ENCODE measurements at places on chromosomes 16 and 17. TPM values are rescaled to one million over a fixed set of nuclear protein-coding genes. Genes with fewer than 3 reads are reported as not detected.

DNA sequence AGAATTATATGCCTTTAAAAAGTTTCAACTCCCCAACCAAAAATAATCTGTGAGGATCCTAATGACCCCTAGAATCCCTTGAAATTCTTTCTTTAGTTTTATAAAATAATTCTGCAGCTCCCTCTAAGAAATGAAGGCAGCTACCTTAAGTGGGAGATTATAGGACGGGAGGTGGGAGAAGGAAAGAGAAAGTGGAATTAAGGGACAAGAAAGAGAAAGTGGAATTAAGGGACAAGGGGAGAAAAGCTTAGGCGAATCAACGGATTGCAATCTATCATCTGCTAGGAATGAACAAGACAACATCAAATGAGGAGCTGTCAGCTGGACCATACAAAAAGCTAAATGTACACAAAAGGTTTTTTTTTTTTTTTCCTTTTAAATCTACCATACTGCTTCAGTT is 262.0 kb downstream of the ZFHX3 start:
- H3K4me3 ChIP-seq = no peak overlapping the region
- no peaks in the 10 kb centered on the region for H3K4me1 ChIP-seq
- peaks cover 11% of the 10 kb centered on the region for H3K27me3 ChIP-seq
- no peak for DNase-seq

DNA sequence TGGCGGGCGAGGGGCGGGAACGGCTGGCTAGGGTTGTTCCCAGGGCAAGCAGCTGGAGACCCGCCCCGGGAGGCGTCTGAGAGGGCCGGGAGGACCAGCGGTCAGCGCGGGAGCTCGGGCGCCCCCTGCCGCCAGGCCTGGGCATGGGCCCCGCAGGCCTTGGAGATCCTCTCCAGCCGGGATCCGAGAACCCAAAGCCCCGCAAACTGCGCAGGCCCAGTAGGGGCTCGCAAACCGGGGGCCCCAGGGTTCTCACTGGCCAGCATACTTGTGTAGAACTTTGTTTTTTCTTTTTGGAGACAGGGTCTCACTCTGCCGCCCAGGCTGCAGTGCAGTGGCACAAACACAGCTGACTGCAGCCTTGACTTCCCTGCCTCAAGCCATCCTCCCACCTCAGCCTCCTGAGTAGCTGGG is 20.8 kb upstream of the ZNF423 start:
- no peaks in the 10 kb centered on the region for H3K27me3 ChIP-seq
- no peaks in the 10 kb centered on the region for H3K36me3 ChIP-seq
- no peak for DNase-seq
- H3K27ac ChIP-seq = no peak overlapping the region

GRCh38 chr17:7562208-7562605 is 488 bp downstream of the SENP3 start:
- H3K4me3 ChIP-seq = peak overlapping the region; percentile 96
- no peaks in the 10 kb centered on the region for H3K27me3 ChIP-seq
- peaks cover 53% of the 10 kb centered on the region for H3K4me1 ChIP-seq
- peak overlapping the region; percentile 92 for H3K27ac ChIP-seq

- H3K36me3 ChIP-seq = no peaks in the 10 kb centered on the region
- H3K4me3 ChIP-seq = no peak overlapping the region
These were observed 72.6 kb upstream of the CNEP1R1 start for GRCh38 chr16:49952386-49952785.

GRCh38 chr16:73717266-73717974 is 579.2 kb upstream of the PSMD7 start:
- DNase-seq = no peak
- H3K27ac ChIP-seq = no peak overlapping the region
- no peaks in the 10 kb centered on the region for H3K27me3 ChIP-seq
- no peaks in the 10 kb centered on the region for H3K36me3 ChIP-seq

GRCh38 chr17:62968445-62968923 is 2.4 kb downstream of the TANC2 start:
- H3K36me3 ChIP-seq = no peaks in the 10 kb centered on the region
- peak; percentile 67 for DNase-seq
- H3K4me3 ChIP-seq = no peak overlapping the region
- peaks cover 14% of the 10 kb centered on the region for H3K4me1 ChIP-seq

DNA sequence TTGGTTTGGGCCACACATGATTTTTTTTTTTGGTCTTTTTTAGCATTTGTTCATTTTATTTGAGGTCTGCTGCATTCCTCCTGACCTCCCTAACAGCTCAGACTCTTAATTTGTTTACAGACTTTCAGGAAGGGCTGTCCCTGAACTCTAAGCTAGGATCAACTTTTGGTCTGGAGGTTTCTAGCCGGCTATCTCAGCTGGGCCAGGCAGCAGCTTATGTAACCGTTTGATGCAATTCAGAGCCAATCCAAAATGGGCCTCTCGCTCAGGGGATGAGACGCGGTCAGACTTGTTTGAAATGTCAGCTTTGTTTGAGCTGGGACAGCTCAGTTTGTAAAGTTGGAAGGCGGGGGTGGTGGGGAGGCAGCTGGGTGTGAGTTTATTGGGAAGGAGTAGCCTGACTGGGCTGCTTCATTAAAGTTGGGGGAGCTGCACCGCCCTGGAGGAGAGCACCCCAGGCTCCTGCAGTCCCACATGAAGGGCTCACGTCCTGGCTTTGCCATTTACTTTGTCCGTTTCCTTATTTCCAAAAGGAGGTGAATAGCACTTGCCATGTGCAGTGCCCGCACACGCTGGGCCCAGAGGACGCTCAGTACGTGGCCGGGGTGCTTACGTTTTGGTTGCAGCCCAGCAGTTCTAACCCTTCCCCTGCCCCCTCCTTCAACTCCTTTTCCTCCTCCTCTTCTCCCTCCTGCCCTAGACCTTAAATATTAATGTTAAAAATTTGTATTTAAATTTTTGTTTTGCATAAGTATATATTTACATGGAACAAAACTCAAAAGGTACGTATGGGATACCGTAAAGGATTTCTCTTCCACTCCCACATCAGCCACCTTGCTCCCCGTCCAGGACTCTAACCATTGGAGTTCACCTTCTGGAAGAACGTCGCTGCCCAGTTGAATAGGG is 121.2 kb downstream of the SNX29 start:
- no peak overlapping the region for H3K27ac ChIP-seq
- no peaks in the 10 kb centered on the region for H3K4me1 ChIP-seq
- no peak for DNase-seq
- H3K27me3 ChIP-seq = no peaks in the 10 kb centered on the region
- H3K36me3 ChIP-seq = no peaks in the 10 kb centered on the region

GRCh38 chr16:19142939-19143598 is 25.0 kb upstream of the SYT17 start:
- no peaks in the 10 kb centered on the region for H3K27me3 ChIP-seq
- no peaks in the 10 kb centered on the region for H3K4me1 ChIP-seq
- H3K4me3 ChIP-seq = no peak overlapping the region
- H3K27ac ChIP-seq = no peak overlapping the region
- H3K36me3 ChIP-seq = no peaks in the 10 kb centered on the region

DNA sequence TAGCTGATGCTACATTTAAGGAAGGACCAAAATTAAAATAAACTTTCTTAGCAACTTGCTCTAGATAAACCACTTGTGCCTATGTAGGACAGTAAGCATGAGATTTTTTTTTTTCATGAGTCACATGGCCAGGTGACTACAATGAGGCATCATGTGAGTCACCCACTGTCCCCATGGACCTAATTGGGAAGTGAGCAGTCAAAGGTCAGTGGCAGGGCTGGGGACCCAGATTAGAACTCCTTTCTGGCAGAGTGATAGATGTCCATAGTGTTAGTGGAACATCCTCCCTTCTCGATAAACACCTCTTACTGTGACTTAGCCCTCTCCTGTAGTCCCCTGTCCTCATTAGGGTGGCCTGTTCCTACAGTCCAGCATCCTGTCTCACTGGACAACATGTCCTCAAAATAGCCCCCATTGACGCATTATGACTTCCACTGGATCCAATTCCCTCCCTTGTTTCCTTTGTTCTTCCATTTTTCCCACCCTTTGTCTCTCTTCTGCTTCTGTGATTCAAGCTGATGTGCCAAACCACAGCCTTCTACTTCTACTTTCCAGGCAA is 12.4 kb downstream of the ITGB3 start:
- no peak overlapping the region for H3K27ac ChIP-seq
- no peak for DNase-seq
- no peaks in the 10 kb centered on the region for H3K4me1 ChIP-seq
- H3K36me3 ChIP-seq = no peaks in the 10 kb centered on the region

DNA sequence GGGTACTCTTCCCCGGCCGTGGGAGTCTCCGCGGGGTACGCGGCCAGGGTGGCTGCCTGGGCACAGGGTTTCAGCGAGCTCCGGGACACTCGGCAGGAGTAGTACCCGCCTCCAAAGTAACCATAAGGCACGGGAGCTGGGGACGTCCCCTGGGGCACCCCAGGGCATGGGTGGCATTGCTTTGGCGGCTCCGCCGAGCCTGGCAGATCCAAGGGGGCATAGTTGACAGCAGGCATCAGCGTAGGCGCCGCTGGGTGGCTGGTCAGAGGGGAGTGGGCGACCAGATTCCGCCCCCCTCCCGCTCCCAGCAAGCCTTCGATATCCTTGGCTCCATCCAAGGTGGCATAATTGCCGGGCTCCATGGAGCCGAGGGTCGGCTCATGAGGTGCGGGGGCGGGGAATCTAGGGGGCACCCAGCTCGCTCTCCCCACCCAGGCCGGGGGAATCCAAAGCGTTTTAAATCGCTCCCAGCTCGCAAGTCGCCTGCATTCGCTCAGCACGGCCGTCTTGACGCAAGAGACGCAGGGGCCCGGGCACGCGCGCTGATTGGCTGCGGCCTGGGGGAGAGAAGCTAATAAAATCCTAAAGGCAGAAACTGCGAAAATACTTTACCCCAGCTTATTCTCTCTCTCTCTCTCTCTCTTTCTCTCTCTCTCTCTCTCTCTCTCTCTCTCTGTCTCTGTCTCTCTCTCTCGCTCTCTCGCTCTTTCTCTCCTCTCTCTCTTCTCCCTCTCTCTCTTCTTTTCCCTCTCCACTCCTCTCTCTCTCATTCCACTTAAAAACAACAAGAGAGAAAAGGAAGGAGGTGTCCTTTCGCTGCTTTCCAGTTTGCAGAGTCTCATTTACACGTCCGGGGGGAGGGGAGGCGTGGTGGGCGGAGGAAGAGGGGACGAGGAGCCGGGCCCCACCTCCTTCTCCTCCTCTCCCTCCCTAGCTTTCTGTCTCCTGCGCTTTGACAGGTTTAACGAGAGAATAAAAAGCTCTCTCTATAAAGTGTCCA is at the start of gene HOXB13:
Gene HOXB13, minus strand, starts transcription at position 519 of the 1,000 bp plus-strand sequence. Its CDS starts 157 bp downstream, at position 362.
- no peaks in the 10 kb centered on the region for H3K36me3 ChIP-seq
- H3K27me3 ChIP-seq = peaks cover 73% of the 10 kb centered on the region
- H3K4me1 ChIP-seq = peaks cover 22% of the 10 kb centered on the region
- no peak within 1 kb of the TSS for H3K27ac ChIP-seq
- DNase-seq = peak; percentile 45

DNA sequence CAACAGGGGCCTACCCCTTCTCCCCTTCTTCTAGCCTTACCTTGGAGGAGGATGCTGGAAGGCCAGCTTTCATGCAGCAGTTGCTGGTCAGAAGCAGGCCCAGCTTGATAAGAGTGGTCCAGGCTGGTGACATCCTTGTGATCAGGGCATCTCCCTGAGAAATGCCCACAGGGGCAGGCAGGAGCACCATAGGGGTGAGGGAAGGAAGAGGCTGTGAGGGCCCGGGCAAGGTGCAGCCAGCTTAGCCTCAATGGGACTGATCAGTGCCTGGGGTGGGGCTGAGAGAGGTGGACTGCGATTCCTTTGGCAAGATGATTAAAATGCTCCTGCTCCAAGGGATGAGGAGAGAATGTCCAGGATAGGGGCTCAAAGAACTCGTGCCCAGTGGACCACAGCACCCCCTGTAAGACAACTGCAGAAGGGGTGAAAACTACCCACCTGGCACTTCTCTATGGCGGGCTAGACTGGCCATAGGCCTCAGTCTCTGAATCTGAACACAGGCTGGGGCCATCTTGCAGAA is 9.5 kb upstream of the GALK1 start:
- H3K4me1 ChIP-seq = peaks cover 17% of the 10 kb centered on the region
- H3K27ac ChIP-seq = no peak overlapping the region
- no peak for DNase-seq
- no peaks in the 10 kb centered on the region for H3K27me3 ChIP-seq
- H3K36me3 ChIP-seq = peaks cover 31% of the 10 kb centered on the region
- no peak overlapping the region for H3K4me3 ChIP-seq

- DNase-seq = no peak
- H3K27ac ChIP-seq = no peak overlapping the region
- no peak overlapping the region for H3K4me3 ChIP-seq
- no peaks in the 10 kb centered on the region for H3K4me1 ChIP-seq
- H3K27me3 ChIP-seq = no peaks in the 10 kb centered on the region
These were observed 357.6 kb downstream of the UTP18 start for GRCh38 chr17:51617986-51618385.

- DNase-seq = no peak
- no peaks in the 10 kb centered on the region for H3K4me1 ChIP-seq
- H3K27ac ChIP-seq = no peak overlapping the region
- no peak overlapping the region for H3K4me3 ChIP-seq
- no peaks in the 10 kb centered on the region for H3K36me3 ChIP-seq
- H3K27me3 ChIP-seq = no peaks in the 10 kb centered on the region
These were observed 31.1 kb downstream of the PPM1E start for GRCh38 chr17:58786586-58787295.

DNA sequence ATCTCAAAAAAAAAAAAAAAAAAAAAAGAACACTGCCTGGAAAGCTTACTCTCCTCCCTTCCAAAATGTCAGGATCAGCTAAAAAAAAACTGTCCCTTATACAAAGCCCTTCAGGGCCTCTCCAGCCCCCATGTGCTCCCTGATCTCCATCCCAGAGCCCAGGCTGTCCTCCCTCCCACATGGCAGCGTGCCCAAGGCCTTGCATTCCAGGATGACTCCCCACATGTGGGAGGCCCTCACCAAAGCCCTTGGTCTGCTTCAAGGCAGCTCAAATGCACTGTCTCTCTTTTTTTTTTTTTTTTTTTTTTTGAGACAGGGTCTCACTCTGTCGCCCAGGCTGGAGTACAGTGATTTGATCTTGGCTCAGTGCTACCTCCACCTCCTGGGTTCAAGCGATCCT is 2.3 kb downstream of the FDXR start:
- DNase-seq = no peak
- peaks cover 11% of the 10 kb centered on the region for H3K4me1 ChIP-seq
- H3K27ac ChIP-seq = no peak overlapping the region
- no peaks in the 10 kb centered on the region for H3K36me3 ChIP-seq

Gene TOX3
- not detected for total RNA-seq

Gene CLEC18B
- 2.6 TPM for total RNA-seq

Gene RNF222
- 0.91 TPM for total RNA-seq

Gene CLEC19A
- total RNA-seq = not detected
